ENCODE measurements at places on chromosomes 11 and 22.

DNA sequence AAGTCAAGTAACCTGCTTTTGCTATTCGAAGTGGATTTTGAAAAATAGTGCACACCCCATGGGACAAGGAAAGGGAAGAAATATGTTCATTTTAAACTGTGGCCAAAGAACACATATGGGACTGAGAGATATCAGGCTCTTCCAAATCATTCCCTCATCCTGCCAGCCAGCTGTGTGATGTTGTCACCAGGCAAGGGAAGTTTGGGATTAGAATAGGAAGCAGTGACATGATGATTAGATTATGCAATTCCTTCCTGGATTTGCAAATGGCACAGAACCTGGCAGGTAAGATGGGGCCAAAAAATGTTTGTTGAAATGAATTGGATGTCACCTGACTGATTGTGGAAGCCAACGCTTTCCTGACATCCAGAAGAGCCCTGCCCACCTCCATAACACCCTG lies 4.9 kb upstream of the SCN3B start:
- DNase-seq = no peak

DNA sequence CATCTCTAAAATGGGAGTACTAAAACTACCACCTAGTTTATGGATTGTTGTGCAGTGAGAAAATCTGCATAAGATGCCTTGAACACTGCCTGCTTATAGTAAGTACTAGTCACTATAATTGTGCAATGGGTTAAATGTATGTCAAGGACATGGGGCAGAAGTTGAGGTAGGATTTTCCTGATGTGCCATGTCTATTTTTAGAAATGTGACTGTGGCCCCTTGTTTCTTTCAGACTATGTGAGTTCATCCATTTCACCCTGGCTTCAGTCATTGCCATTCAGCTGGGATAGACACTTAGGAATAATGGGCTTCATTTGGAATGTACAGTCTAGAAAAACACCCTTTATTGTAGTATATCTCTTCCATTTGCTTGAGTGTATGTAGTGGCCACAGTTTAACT lies 51.4 kb downstream of the BDNF start:
- no peak for DNase-seq

GRCh38 chr11:101439488-101439887 lies 144.3 kb downstream of the TRPC6 start:
- no peak for DNase-seq

DNA sequence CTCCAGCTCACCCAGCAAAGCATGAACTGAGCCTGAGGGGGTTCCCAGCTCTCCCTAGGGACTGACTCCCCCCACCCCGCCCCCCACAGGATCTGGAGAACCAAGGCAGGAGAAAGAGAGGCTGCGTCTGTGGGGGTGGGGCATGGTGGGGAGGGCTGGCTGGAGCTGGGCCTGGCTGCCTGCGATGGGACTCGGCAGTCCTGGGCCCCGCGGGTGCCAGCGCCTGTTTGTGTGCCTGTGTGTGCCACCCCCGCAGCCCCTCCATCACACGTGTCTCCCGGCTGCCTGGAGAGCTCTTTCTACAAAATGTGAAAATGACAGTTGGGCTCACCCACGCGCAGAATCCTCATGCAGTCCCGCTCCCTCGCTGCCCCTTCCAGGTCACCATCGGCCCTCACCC lies 46.8 kb downstream of the CACNA1I start:
- DNase-seq = no peak

DNA sequence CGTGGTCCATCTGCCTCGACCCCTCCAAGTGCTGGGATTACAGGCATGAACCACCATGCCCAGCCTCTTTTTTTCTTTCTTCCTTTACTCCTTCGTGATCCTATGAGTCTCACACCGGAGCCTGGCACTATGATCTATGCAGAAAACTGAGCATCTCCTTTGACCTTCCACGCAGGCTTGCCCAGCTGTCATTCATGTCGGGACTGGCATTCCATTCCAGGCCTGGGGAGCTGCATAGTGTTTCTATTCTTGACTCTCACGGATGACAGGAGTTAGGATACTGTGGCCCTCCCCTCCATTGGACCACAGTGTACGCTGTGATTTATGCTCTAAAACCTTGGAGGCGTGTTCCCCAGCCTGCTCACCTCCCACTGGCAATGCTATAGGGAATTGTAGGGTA lies 611.8 kb downstream of the BRD1 start:
- no peak for DNase-seq

GRCh38 chr11:84833488-84834088 lies 793.6 kb downstream of the DLG2 start:
- no peak for DNase-seq

DNA sequence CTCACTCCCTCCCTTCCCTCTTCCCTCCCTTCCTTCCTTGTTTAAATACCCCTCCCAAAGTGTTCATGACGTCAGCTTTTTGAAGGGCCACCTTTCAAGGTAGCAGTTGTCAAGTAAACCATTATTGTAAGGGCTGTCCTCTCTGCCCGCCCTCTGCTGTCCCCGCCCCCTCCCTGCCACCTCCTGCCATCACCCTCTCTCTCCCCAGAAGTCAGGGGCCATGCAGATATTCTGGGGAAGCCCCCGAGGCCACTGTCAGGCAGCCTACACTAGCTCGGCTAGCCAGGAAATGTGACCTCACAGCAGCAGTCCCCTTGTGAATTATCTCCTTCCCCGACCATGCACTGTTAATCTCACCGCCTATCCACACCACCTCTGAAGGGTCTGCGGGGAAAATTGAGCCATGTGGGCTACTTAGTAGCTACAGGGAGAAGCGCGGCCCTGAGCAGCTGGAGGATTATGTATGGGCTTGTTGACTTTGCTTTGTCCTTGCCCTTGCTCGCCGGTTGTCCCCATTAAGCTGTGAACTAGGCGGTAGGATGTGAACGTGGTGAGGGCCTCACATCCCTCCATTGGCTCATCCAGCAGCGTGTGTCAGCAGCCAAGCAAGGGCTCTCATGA lies 42.1 kb upstream of the ATXN10 start:
- no peak for DNase-seq

GRCh38 chr22:32531931-32532819 lies 57.6 kb downstream of the FBXO7 start:
- no peak for DNase-seq

DNA sequence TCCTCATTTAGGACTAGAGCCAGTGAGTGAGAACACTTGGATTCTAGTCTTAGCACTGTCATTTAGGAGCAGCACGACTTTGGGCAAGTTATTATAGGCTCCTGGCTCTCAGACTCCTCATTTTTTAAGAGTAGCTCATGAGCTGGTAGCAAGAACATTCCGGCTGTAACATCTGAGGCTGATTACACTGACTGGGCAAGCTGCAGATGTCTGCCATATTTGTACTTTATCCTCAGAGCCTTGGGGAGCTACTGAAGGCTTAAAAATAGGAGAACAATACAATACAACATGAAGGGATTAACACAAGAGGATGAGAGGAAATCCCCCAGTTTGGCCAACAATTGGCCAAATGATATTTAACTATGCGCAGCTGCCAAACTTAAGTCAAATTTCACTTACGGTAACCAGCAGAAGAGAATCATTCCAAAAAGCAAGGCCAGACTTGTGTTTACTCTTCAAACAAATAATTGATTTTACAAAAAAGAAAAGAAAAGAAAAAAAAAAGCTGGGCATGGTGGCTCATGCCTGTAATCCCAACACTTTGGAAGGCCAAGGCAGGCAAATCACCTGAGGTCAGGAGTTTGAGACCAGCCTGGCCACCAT lies 113.1 kb upstream of the ARHGAP42 start:
- no peak for DNase-seq

DNA sequence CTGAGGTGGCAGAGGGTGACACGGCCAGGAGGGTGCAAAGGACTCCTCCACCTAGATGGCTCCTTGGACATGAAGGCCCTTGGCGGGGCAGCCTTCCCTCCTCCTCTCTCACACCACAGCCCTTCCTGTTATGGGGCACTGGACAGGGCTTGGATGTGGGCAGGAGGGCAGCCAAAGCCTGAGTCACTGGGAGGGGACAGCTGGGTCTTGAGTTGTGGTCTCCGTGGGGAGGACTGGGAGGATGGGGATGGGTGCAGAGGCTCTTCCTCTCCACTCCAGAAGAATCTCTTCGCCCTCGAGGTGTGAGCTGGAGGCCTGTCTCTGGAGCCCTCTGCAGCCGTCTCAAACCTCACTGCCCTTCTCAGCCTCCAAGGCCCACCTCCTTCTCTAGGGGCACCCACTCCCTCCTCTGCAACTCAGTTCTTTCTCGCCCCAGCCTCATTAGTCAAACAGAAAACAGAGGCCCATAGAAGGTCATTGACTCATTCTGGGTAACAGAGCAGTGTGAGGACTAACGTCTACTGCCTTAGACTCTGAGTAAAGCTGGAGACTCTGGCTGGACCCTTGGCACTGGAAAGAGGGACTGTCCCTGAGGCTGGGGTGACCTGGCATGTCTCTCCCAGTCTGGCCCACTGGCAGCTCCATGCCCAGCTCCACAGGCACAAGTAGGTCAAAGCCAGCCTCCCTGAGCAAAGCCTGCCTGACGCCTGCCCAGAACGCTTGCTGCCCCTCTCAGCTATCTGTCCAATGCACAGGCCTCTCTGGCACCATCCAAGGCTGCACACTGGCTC lies 47.5 kb upstream of the CDON start:
- no peak for DNase-seq

- DNase-seq = no peak
Observed at GRCh38 chr22:45064313-45065278, 54.8 kb upstream of the PHF21B start.

- no peak for DNase-seq
Observed at GRCh38 chr11:86145439-86146156, 76.7 kb upstream of the PICALM start.

DNA sequence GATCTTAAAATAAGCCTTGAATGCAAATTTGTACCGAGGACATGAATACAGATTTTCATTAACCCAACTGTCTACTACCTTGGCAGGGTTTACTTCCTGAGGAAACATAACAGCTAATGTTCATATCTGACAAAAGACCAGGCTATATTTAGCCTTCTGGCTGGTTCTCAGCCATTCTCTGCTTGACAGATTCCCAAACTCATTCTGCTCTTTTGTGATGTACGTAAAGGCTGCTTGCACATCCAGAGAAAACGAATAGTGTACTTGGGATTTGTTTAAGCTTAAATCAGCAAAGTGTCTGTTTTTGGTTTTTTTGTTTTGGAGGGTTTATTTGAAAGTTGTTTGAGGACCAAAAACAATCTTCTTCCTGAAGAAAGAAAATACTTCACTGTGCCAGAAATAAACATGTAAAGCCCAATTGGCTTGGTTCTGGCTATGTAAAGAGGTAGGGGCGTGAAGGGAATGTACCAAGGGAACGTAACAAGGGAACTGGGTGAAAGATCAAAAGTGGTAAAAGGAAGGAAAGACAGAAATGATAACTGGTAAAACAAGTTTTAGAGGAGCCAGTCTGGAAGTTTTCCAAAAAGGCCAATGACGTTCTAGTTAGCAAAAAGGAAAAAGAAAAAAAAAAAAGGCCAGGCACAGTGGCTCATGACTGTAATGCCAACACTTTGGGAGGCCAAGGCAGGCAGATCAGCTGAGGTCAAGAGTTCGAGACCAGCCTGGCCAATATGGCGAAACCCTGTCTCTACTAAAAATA lies 21.4 kb upstream of the CRTAM start:
- peak; percentile 49 for DNase-seq

DNA sequence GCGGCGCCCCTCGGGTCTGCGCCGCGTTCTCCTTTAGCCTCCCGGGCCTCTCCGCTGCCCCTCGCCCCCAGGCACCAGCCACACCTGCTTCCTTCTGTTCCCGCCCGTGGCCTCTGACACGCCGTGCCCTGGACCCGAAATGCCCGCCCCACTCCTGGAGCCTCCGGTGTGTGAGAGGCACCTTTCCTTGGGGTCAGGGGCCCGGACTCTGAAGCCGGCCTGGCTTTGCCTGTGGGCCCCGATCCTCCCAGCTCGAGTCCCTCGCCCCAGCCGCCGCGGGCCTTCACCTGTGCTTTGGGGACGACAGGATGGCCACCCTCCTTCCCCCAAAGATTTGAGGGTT lies 661 bp upstream of the CDPF1 start:
- no peak for DNase-seq

DNA sequence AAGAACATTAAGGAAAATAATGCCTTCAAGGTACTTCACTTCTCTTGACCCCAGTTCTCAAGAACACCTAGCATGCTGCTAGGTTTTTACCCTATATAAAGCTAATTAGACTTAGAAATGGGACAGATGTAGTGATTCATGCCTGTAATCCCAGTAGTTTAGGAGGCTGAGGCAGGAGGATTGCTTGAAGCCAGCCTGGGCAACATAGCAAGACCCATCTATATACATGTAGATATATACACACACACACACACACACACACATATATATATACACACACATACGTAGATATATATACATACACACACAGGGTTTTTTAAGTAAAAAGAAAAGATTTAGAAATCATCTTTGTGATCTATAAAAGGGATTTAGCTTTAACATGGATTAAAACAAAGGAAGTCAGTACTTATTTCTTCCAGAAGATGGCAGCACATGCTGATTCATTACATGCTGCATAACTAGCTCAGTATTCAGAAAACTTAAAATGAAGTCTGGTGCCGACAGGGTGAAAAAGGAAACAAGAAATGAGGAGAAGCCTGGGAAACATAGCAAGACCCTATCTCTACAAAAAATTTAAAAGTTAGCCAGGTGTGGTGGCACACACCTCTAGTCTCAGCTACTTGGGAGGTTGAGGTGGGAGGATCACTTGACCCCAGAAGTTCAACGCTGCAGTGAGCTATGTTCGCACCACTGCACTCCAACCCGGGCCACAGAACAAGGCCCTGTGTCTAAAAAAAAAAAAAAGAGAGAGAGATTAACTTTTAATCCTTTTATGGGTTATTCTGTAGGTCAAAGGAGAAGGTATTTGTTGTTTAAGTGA lies 28.5 kb upstream of the RBX1 start:
- peak; percentile 21 for DNase-seq

- peak; percentile 79 for DNase-seq
Observed at GRCh38 chr11:19938169-19938856, 222.0 kb downstream of the DBX1 start.

GRCh38 chr22:25388415-25388814 lies 169.0 kb downstream of the CRYBB2 start:
- DNase-seq = no peak

DNA sequence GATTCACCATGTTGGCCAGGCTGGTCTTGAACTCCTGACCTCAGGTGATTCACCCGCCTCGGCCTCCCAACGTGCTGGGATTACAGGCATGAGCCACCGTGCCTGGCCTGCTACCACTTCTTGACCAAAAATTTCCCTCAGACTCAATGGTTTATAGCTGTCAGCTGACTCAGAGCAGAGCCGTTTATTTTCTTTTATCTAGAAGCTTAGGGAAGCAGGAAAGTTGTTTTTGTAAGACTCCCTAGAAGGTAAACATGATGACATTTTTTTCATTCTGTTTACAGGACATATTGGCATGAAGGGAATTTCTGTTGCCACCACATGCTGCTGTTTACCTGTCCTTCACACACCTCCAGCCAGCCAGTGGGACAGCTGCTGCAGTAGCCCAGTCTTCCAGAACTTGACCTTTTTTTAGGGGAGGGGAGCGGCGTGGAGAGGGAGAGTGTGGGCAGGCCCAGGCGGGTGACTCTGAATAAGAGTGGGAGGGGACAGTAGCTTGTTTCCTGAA lies 56.1 kb upstream of the PTPRJ start:
- no peak for DNase-seq

Data from NCI-H526 treated with DMSO at 0.1 percent for 48 hours (cell line).